ENCODE measurements at places on chromosomes 7 and 10.
A peak's percentile ranks its signal among the peaks of the same experiment; 100 is the strongest.

- DNase-seq, result peak; percentile 41
Observed at GRCh38 chr10:30059209-30060107, at the start of gene JCAD. Gene JCAD (minus strand): TSS chr10:30059586. CDS start chr10:30047812, 11,774 bp downstream.

DNA sequence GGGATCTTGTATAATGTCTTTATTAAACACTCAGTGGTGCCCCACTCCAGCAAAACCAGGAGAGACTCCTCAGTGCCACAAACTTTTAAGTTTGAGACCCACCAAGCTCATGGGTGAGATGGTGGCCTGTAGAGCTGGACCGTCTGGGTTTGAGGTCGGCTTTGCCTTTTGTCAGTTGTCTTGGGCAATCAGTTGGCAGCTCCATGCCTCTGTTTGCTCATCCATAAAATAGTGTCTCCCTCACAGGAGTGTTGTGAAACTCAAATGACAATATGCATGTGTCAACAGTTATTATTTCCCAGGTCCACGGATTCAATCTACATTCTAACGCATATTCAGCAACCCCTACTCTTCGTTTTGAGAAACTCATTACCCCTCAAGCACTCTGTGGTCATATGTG lies 367.8 kb upstream of the C7orf33 start:
- DNase-seq, result no peak

- no peak for DNase-seq
Observed at GRCh38 chr10:126838316-126838715, 66.9 kb upstream of the DOCK1 start.

DNA sequence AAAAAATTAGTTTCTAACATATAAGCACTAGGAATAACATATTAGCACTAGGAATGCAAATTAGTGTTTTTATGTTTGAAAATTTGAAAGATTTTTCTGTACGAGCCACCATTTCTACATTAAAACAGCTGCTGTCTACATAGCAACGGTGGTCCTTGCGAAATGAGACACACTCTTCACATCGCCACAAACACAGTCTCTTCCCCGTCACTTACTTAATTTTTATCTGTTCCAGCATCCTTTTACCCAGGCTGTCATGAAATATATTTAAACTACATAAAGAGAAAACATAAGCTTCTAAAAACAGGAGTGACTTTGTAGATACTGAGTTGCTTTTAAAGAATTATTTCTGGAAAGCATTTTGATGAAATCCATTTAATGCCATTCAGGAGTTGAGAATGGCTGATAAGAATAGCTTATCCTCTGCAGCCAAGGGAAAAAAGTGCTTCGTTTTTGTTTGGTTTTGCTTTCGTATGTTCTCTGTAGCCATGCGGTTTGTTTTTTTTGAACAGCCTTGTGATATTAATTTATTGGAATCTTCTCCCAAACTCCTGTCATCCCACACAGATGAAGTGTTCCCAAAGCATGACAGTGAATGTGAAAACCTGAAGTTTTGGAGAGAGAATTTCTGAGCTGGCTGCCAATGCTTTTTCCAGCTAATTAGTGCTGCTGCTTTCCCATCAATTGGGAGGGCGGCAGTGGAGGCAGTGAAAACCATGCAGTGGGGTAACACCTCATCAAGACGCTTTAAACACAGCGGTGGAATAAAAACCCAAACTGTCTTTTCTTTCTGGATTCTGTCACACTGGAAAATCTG lies 603.7 kb upstream of the ADARB2 start:
- no peak for DNase-seq

- no peak for DNase-seq
Observed at GRCh38 chr10:101136708-101137121, 5.6 kb downstream of the TLX1 start.

DNA sequence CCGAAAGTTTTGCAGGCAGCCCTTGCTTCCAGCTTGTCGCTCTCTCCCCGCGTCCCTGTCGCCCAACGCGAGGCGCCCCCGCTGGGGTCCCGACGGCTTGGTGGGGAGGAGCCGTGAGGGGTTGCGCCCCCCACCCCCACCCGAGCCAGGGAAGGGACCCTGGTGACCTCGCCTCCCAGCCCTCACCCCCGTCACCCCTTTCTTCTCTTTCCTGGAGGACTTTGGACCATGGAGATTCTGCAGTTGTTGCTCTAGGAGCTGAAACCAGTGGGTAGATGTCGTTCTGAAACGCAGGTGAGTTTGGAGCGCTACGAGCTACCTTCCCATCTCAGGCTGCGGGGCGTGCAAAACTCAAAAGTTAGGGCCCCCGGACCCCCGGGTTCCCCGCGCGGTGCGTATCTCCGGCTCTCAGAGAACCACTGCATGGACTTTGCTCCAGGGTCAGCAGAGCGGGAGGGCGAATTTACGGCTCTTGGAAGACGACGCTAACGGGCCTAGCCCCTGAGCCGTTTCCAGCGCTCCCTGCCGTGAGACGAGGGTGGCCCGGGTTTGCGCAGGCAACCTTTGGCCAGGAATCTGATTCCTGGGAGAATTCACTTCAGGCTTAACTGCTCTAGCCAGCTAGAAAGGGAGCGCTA lies 684 bp upstream of the ATXN7L1 start:
- DNase-seq, result no peak

DNA sequence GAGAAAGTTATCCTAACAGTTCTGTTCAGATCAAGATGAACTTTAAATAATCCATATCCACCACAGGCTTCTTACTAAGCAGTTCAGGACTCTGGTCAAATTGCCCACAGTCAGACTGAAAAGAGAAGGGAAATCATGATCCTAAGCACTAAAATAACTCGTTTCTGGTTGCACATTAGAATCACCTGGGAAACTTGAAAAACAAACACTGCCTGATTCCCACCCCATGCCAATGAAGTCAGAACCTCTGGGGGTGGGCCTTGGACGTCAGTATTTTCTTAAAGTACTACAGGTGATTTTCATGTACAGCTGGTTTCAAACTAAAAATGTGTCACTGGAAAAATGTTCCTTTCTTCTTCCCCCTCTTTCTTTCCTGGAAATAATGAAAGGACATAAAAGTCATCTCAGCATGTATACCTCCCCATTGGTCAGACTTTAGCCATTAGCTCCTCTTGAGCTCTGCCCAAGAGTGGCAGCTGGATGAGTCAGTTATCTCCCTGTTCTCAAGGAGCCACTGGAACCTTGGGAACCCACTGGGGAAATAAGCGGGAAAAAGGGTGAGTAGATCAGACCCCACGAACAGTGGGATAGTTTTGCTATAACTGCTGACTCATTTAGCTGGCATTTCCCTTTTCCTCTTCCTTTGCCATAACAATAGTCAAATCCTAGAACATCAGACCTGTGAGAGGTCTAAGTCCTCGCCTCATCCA lies 75.3 kb upstream of the IL6 start:
- no peak for DNase-seq

All from activated T-cell treated with anti-CD3 and anti-CD28 coated beads for 24 hours (primary cell).